ENCODE measurements at places on chromosomes 6 and 20.

GRCh38 chr6:2940851-2941250, 30.5 kb downstream of the SERPINB6 start:
- no peak for DNase-seq

GRCh38 chr6:135566311-135567068, 69.0 kb upstream of the AHI1 start:
- DNase-seq, result no peak

GRCh38 chr20:62994869-62995281, 11.9 kb downstream of the BHLHE23 start:
- no peak for DNase-seq

DNA sequence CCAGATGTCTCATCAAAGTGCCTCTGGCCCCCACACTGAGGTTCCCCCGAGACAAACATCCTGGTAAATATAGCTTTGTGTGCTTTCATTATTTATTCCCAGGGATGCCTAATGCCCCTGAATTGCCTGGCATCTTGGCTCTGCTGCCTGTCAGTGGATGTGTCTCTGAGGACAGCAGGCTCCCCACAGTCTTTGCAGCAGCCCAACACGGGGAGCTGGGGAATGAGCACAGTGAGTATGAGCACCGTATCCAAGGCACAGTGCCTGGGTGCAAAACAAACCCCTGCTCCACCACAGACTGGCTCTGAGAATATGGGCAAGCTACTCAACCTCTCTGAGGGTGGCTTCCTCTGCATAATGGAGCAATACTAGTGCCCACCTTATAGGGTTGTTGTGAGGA, 165.9 kb downstream of the PTPRT start:
- no peak for DNase-seq

DNA sequence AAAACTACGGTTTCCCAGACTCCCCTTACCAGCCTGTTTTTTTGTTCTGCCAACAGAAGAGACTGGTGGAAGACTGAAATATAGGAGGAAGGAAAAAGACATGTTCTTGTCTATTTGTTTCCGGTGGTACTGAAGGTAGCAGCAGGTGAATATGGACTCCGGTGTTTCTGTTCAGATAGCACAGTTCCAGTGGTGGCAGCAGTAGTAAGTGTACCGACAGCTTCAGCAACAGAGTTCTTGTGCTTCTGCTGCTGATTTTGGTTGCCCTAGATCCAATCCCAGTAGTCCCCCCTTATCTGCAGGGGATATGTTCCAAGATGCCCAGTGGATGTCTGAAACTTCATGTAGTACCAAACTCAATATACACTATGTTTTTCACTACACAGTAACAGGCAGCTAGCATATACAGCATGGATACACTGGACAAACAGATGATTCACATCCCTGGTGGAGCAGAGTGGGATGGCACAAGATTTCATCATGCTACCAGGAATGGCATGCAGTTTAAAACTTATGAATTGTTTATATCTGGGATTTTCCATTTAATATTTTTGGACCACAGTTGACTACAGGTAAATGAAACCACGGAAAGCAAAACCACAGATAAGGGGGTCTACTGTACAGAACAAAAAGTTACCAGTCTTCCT, 301.8 kb downstream of the BTBD9 start:
- DNase-seq, result no peak

- no peak for DNase-seq
Observed at GRCh38 chr20:62064770-62065673, 659 bp downstream of the TAF4 start.

- no peak for DNase-seq
Observed at GRCh38 chr6:130932438-130932837, 105.2 kb downstream of the SMLR1 start.

DNA sequence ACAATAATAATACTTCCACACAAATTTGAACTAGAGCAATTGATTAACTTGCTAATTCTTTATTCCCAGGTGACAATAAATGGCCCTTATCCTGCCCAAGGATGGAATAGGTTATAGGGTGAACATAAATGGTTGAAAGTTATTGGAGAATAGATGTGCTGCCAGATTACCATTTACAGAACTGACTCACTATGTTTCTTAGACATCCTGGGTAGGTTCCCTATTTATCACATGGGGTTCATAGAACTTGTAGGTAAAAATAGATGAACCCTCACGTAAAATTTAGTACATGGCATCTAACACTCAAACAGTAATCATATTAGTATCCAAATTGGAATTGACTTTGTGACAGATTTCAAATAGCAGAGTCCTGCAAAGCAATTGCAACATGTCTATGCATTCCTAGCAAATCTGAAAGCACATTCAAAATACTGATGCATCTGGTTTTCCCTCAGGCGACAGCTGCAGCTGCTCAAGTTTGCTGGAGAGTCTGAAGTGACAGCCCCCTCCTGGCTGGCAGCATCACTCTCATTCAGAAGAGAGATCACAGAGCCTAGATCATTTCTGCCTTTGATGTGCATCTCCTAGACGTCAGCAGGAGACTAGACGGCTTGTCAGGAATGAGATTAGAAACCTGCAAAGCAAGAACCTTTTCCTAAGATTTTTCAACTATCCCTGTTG, 80.2 kb upstream of the RNF217 start:
- no peak for DNase-seq

GRCh38 chr6:70107852-70108629, 194.8 kb downstream of the COL9A1 start:
- DNase-seq, result no peak

GRCh38 chr6:19731282-19731681, 105.9 kb upstream of the ID4 start:
- no peak for DNase-seq
